Stimulated activated CD4-positive, alpha-beta T cell treated with anti-CD3 and anti-CD28 coated beads, Interleukin-15, amount 100 ng/mL, for 48 hours (primary cell): ENCODE measurements at places on chromosomes 4 and X.

DNA sequence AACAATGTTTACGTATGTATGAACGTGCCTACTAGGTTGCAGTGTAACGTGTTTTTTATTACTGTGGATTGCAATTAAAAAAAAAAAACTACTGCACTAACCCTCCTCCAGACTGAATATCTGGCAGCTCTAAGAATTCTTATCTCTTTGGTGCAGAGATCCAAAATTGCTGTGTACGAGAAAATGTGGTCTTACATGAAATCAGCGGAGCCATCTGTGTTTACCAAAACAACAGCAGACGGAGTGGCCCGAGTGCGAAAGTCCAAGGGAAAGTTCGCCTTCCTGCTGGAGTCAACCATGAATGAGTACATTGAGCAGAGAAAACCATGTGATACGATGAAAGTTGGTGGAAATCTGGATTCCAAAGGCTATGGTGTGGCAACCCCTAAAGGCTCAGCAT lies 268.1 kb downstream of the THOC2 start:
- DNase-seq = no peak

GRCh38 chr4:135492439-135492838 lies 1290.8 kb upstream of the PABPC4L start:
- DNase-seq = no peak

- DNase-seq = no peak
Observed at GRCh38 chrX:122787231-122787630, 396.8 kb upstream of the GRIA3 start.

GRCh38 chr4:165726831-165727230 lies 146.2 kb upstream of the TLL1 start:
- no peak for DNase-seq

DNA sequence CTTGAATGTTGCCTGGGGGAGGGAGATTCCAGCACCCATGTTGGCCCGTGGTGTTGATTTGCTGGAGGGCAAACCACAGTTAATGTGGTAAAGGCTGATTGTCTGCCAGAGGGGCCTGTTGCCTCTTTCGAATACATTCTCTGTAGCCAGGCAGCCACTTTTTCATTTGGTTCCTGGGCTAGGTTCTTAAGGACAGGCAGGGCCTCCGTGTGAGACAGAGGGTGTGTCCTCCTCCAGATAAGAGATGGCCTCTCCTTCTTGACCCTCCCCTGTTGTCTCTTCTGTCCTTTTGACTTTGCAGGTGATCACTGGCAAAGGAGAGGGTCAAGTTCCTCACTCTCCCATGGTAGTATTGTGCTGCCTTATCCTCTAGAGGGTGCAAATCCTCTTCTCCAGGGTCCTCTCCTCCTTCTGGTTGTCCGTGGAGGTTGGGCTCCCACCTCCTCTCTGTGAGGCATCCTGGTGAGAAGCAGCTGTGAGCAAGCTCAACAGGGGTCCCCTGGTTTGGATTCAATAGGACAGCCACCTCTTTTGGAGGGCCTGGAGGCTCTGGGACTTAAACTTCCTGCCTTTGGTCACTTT lies 44.9 kb downstream of the ZNF182 start:
- DNase-seq = no peak

GRCh38 chr4:170128219-170128804 lies 38.6 kb upstream of the AADAT start:
- DNase-seq = no peak

- DNase-seq = no peak
Observed at GRCh38 chr4:186404562-186405134, 138.7 kb downstream of the F11 start.

DNA sequence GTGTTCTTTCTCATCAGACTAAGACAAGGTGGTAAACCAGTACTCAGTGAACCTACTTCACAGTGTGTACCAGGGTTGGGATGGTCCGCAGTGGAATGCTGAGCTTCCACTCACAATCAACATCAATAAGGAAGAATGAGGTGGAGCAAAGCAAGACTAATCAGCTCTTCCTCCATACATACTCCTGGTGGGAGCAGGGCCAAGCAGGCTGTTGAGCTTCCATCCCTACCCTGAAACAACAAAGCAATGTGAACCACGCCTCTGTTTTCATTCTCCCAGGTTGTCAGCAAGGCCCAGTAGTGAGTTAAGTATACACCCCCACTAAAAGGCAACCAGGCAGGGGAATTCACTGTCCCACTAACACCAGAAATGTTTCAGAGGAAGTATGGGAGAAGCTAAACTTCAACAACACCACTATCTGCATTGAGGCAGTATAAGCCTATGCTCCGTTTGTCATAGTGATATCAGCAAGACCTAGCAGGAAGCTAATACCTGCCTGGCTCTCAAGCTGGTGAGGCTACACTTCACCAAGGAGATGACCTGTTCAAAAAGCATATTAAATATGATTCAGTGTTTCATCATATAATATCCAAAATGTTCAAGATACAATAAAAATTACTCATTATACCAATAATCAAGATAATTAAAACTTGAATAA lies 109.5 kb downstream of the DDX60 start:
- DNase-seq = no peak

- DNase-seq = no peak
Observed at GRCh38 chrX:69614886-69615285, 1.0 kb upstream of the EDA start.

DNA sequence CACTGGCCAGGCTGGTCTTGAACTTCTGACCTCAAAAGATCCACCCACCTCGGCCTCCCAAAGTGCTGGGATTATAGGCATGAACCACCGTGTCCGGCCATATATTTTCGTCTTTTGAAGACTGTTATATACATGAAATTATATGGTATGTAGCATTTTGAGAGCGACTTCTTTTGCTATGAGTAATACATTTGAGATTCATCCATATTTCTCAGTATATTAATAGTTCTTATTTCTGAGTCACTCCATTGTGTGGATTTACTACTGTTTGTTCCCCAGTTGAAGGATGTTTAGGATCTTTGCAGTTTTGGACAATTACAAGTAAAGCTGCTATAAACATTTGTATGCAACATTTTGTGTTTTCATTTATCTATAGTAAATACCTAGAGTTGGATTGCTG lies 34.9 kb downstream of the GNL3L start:
- DNase-seq = no peak

- no peak for DNase-seq
Observed at GRCh38 chr4:173508386-173509035, 21.5 kb downstream of the HAND2 start.

- DNase-seq = no peak
Observed at GRCh38 chr4:156939139-156939538, 32.5 kb downstream of the PDGFC start.

GRCh38 chr4:29927895-29928294 lies 792.3 kb upstream of the PCDH7 start:
- DNase-seq = no peak

DNA sequence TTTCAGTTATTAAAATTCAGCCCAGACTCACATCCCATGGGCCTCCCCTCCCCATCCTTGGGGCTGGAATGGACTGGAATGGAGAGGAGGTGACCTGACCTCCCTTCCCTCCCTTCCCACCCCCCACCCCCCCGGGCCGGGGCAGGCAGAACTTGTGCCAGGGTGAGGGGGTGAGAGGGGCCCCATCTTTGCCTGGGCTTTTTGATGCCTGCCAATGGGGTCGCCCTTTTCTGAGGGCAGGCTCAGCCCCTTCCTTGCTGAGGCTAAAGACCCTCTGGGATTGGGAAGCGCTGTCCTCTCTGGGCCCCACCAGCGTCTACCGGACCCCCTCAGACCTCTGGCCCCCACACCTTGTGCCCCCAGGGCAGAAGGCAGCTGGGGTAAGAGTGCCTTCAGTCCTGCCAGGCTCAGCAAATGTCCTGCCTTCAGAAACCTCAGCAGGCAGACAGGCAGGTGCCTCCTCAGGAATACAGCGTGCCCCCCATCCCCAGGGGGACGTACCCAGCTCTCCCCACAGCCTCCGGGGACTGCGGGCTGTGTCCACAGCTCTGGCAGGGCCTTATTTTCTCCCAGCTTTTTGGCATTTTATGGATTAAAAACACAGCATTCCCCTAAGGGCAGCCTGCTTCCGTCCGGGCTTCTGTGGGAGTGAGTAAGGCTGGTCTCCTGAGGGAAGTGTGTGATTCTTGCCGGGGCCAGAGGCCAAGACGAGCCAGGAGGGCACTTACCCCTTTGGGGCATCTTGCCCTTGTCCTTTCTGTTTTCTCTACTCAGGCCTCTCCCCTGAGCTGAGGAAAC lies 12.6 kb upstream of the CCNQ start:
- DNase-seq = no peak

DNA sequence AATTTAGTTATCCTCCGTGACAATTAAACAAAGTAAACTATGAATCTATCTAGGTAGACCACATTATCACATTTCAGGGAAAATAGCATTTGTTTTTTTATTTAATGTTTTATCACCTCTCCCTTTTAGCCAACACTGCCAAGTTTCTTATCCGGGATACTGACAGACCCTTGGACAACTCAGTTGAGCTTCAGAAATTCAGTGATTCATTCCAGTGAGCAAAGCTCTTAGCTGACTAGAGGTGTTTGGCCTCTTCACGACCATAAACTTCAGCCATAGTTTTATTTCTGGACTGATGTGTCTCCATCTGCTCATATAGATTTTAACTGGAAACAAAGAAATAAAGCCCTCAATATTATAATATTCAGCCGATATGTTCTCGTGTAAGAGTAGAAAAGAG lies 15.2 kb downstream of the SLITRK2 start:
- no peak for DNase-seq

GRCh38 chrX:118373538-118373937 lies 27.6 kb downstream of the WDR44 start:
- no peak for DNase-seq

GRCh38 chr4:174616661-174617060 lies 94.4 kb upstream of the HPGD start:
- DNase-seq = no peak
